Hepatic stellate cell (primary cell): ENCODE measurements at places on chromosomes 1 and 21.

DNA sequence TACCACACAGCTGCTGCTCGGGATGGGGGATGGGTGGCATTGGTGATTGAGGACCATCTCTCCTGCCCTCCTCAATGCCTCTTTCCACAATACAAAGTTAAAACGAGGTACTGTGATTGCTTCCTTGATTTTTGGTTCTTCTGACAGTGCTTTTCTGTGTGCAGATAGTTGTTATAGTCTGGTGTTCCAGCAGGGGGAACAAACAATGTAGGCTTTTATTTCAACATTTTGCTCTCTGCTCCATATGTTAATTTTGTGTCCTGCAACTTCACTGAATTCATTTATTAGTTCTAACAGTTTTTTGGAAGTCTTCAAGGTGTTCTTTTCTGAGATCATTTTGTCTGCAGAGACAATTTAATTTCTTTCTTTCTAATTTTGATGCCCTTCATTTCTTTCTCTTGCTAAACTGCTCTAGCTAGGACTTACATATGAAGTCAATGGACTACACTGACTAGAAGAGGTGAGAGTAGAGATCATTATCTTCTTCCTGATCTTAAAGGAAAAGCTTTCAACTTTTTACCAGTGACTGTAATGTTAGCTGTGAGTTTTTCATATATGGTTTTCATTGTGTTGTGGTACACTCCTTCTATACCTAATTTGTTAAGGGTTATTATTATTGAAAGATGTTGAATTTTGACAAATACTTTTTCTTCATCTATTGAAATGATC, 45.4 kb downstream of the TNFSF18 start:
- DNase-seq, result no peak

DNA sequence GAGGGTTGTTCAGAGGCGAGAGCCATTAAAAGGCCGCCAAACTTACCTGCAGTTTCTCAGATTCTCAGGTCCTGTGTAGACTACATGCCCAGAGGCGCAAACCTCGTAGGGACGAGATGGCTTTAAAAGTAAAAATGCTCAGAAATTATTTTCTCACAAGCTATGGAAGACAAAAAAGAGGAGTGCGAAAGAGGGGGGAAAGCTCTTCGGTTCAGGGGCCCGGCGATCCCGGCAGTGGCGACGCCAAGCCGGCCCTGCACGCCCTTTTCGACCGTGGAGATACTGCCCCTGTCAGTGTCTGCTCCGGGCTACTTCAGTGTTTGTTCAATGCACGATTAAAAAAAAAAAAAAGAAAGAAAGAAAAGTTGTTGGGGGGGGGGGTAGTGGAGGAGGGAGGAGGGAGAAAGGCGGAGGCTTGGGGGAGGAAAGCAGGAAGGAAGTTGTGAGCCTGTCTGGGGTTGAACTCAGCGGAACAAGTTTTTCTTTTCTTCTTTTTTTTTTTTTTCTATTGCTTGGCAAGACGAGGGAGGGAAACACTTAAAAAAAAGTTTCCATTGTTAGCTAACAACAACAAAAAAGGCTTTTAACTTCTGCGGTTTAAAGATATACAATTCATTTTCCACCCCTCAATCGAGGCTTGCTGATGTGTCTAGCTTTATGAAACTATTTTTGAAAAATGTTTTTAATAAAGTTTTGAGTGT, at the start of gene ITPKB:
Gene ITPKB, minus strand, starts transcription at position 288 of the 701 bp plus-strand sequence. CDS start 1,824 bp downstream, outside the sequence.
- peak; percentile 53 for DNase-seq

GRCh38 chr1:90394247-90394646, 322.9 kb downstream of the BARHL2 start:
- DNase-seq, result no peak

GRCh38 chr1:16120940-16121410, 34.9 kb downstream of the EPHA2 start:
- DNase-seq, result no peak

- no peak for DNase-seq
Measured at GRCh38 chr1:82972841-82973553, 1025.9 kb downstream of the TTLL7 start.

GRCh38 chr1:95223110-95223509, 10.9 kb upstream of the RWDD3 start:
- DNase-seq, result peak; percentile 14

GRCh38 chr1:162059721-162060120, 9.8 kb upstream of the NOS1AP start:
- DNase-seq, result no peak

GRCh38 chr21:32587120-32587519, 1.8 kb upstream of the TCP10L start:
- no peak for DNase-seq

DNA sequence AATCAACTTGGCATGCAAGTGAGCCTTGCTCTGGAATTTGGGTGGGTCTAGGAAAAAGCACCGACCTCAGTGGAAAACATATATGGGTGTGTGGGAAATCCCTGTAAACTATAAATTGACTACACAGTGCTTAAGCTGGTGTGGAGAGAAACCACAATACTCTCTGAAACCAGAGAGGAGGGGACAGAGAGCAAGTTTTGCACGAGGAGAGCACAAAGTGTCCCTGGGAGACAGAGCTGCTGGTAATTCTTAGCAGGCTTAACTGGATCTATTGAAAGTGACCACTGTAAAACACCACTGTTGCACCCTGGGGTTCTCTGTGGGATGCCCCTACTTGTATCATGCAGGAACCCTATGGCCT, 12.8 kb downstream of the KCNJ15 start:
- no peak for DNase-seq

- no peak for DNase-seq
Measured at GRCh38 chr21:39825250-39825649, 42.0 kb upstream of the PCP4 start.

- DNase-seq, result no peak
Measured at GRCh38 chr1:162070094-162070748, 730 bp downstream of the NOS1AP start.

GRCh38 chr1:211944733-211945500, 90.4 kb downstream of the INTS7 start:
- DNase-seq, result no peak
